ENCODE measurements at places on chromosomes 16 and 17. TPM values are rescaled to one million over a fixed set of nuclear protein-coding genes. Genes with fewer than 3 reads are reported as not detected.
A peak's percentile ranks its signal among the peaks of the same experiment; 100 is the strongest.

ORC6 gene
- 128 TPM for total RNA-seq

CD300A gene
- total RNA-seq: not detected

TBC1D3 gene
- not detected for total RNA-seq

NACA2 gene
- not detected for total RNA-seq

MYH11 gene
- total RNA-seq: 0.05 TPM

FADS6 gene
- total RNA-seq: 4.7 TPM

SCGB1C2 gene
- total RNA-seq: not detected

CPNE7 gene
- total RNA-seq: 1.7 TPM

GRCh38 chr17:68800751-68801150 is 154.4 kb downstream of the ABCA8 start:
- H3K27ac ChIP-seq: no peak overlapping the region
- no peak for DNase-seq
- H3K4me1 ChIP-seq: no peaks in the 10 kb centered on the region
- H3K36me3 ChIP-seq: no peaks in the 10 kb centered on the region

DNA sequence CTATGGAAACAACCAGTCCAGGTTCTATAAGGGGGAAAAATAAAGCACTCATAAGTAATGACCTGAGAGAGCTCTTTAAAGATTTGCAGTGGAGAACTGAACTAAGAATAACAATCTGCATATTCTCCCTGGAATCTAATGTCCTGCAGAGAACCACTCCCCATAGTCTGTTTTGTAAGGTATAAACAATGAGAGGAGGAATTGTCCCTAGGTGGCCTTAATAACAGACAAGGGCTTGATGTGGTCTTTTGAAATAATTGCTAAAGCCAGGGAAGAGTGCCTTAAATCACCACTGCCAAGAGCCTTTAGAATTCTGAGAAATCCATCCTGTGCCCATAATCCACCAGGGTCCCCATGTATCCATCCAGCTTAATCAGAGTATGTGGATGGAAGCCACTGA is 106.3 kb downstream of the CDH11 start:
- H3K4me1 ChIP-seq: no peaks in the 10 kb centered on the region
- no peaks in the 10 kb centered on the region for H3K36me3 ChIP-seq
- no peak overlapping the region for H3K27ac ChIP-seq
- H3K27me3 ChIP-seq: no peaks in the 10 kb centered on the region
- H3K4me3 ChIP-seq: no peak overlapping the region
- DNase-seq: no peak

DNA sequence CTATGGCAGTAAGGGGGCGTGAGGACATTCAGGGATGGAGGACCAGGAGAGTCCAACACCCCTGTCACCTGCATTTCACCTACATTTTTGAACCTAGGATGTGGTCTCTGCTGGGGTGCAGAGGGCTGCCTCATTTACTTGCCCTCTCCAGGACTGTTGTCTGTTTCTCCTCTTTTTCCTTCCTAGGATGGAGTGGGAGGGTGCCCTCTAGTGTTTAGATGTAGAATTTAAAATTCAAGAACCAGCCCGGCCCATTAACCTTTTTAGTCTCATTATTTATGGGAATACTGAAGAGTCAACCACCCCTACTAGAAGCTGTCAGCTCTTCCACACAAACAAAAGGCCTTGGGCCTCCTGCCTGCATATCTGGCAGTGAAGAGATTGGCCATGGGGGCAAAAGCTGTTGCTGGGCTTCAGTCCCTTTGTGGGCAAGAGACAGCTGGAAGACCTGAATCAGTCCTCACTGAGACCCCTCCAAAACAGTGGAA is 2.5 kb upstream of the STARD3 start:
- H3K4me1 ChIP-seq: no peaks in the 10 kb centered on the region
- H3K4me3 ChIP-seq: no peak overlapping the region
- no peaks in the 10 kb centered on the region for H3K27me3 ChIP-seq
- no peaks in the 10 kb centered on the region for H3K36me3 ChIP-seq
- DNase-seq: no peak
- H3K27ac ChIP-seq: no peak overlapping the region

GRCh38 chr16:27980076-27980775 is 83.3 kb downstream of the GSG1L start:
- no peak overlapping the region for H3K4me3 ChIP-seq
- H3K27me3 ChIP-seq: peaks cover 6% of the 10 kb centered on the region
- no peak overlapping the region for H3K27ac ChIP-seq

DNA sequence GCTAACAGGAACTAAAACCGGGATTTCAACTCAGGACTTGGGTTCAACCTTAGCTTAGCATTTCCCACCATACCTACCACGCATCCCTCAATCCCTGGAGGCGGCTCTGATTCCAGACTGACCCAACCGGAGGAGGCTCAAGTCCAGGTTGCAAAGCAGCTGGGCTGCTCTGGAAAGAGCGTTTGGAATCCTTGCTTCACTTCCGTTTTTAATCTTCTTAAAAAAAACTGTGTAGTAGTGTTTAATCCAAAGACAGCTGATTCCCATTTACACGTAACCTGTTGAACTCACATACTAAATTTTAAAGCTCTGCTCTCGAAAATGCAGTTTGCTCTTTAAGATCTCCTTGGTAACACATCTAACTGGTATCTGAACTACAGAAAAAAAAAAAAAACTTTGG is 50.0 kb downstream of the NXN start:
- peaks cover 47% of the 10 kb centered on the region for H3K36me3 ChIP-seq
- no peak for DNase-seq
- no peaks in the 10 kb centered on the region for H3K27me3 ChIP-seq
- peaks cover 34% of the 10 kb centered on the region for H3K4me1 ChIP-seq
- H3K4me3 ChIP-seq: no peak overlapping the region
- H3K27ac ChIP-seq: peak overlapping the region; percentile 3

GRCh38 chr16:88503374-88503770 is 50.3 kb downstream of the ZFPM1 start:
- peaks cover 11% of the 10 kb centered on the region for H3K4me1 ChIP-seq
- DNase-seq: no peak
- no peaks in the 10 kb centered on the region for H3K36me3 ChIP-seq
- H3K27me3 ChIP-seq: no peaks in the 10 kb centered on the region
- H3K4me3 ChIP-seq: no peak overlapping the region

GRCh38 chr17:82247856-82248671 is 19.2 kb downstream of the SLC16A3 start:
- no peak for DNase-seq
- H3K4me3 ChIP-seq: no peak overlapping the region
- H3K27me3 ChIP-seq: no peaks in the 10 kb centered on the region
- no peaks in the 10 kb centered on the region for H3K4me1 ChIP-seq
- H3K36me3 ChIP-seq: peaks cover 99% of the 10 kb centered on the region

GRCh38 chr16:4588386-4588785 is 26.3 kb downstream of the UBALD1 start:
- no peak overlapping the region for H3K4me3 ChIP-seq
- peaks cover 5% of the 10 kb centered on the region for H3K4me1 ChIP-seq
- peak; percentile 38 for DNase-seq
- no peak overlapping the region for H3K27ac ChIP-seq

GRCh38 chr17:9932491-9932890 is 27.4 kb upstream of the RCVRN start:
- no peak for DNase-seq
- no peak overlapping the region for H3K4me3 ChIP-seq
- no peaks in the 10 kb centered on the region for H3K27me3 ChIP-seq
- H3K36me3 ChIP-seq: no peaks in the 10 kb centered on the region
- no peak overlapping the region for H3K27ac ChIP-seq
- no peaks in the 10 kb centered on the region for H3K4me1 ChIP-seq

DNA sequence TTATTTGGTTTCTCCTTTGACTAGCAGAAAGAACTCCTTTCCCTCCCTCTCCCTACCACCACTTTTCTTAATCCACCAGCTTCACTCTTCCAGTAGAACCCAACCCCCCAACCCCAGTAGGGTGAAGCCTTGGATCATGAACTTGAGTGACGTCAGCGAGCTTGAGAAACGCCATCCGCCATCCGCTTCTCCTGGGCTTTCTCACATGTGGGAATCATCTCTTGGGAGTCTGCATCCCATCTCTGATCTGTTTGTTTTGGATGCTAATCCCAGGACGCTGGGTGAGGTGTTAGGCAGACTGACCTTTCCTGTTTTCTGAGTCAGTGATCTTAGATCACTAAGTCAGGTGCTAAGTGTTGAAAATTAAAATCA is 16.0 kb upstream of the SOX9 start:
- no peak overlapping the region for H3K4me3 ChIP-seq
- H3K4me1 ChIP-seq: peaks cover 19% of the 10 kb centered on the region
- no peak overlapping the region for H3K27ac ChIP-seq
- no peaks in the 10 kb centered on the region for H3K36me3 ChIP-seq
- peaks cover 31% of the 10 kb centered on the region for H3K27me3 ChIP-seq
- peak; percentile 85 for DNase-seq

DNA sequence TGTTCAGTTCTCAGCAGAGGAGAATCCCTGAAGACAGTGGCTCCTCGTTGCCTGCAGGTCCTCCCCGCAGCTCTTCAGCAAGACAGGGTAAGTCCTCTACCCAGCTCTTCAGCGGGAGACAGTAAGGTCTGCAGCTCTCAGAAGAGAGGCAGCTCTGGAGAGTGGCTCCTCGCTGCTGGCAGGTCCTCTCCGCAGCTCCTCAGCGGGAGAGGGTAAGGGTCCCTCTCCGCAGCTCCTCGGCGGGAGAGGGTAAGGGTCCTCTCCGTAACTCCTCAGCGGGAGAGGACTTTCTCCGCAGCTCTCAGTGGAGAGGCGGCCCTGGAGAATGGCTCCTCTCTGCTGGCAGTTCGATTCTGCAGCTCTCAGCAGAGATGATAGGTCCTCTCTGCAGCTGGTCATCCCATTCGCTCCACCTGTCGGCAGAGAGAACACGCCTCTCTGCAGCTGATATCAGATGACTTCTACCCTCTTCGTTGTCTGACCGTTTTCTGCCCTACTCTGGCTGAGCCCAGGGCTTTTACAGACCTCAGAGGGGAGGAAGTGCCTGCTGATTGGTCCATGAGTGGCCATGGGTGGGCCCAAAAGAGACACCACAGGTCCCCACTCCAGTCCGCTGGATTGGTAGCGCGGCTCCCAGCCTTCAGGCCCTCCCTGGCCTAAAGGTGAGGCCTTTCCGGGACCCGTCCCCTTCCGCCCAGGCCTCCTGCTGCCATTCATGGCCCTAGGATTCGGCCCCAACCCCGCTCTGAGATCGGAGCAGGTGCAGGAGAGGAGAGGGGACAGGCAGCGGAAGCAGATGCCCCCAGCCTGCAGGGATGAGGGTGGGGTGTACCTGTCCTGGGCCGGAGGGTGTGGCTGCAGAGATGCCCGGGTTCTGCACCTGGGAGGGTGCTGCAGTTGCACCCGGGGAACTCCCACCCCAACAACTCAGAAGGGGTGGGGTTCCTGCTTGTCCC is 11.9 kb upstream of the SHCBP1 start:
- H3K4me1 ChIP-seq: no peaks in the 10 kb centered on the region
- peaks cover 4% of the 10 kb centered on the region for H3K27me3 ChIP-seq
- H3K4me3 ChIP-seq: no peak overlapping the region
- no peak overlapping the region for H3K27ac ChIP-seq

DNA sequence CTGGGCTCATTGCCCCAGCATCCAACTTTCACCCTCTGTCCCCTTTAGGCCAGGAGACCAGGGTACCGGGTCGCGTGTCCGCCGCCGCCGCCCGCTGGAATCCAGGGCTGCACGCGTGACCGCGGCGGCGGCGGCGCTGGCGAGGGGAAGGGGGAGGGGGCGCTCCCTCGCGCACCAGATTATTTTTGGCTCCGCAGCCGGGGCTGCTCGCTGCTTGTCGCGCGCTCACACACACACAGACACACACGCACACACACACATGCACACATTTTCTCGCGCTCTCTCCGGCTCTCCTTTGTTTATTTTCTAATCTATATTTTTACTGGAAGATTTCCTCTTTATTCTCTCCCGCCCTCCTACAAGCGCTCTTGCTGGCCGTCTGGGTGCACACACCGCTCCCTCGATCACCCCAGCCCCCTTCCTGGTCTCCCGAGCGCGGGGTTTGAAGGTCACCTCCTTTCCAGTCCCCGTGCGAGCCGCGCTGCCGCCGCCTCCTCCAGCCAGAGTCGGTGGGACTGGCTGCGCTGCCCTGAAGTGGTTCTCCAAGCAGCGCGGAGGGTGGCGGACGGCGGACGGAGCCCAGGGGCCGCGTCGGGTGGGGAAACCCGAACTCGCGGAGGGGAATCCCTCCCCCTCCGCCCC is 921.4 kb upstream of the EEF2KMT start:
- peak; percentile 72 for DNase-seq
- no peaks in the 10 kb centered on the region for H3K4me1 ChIP-seq
- no peak overlapping the region for H3K27ac ChIP-seq

DNA sequence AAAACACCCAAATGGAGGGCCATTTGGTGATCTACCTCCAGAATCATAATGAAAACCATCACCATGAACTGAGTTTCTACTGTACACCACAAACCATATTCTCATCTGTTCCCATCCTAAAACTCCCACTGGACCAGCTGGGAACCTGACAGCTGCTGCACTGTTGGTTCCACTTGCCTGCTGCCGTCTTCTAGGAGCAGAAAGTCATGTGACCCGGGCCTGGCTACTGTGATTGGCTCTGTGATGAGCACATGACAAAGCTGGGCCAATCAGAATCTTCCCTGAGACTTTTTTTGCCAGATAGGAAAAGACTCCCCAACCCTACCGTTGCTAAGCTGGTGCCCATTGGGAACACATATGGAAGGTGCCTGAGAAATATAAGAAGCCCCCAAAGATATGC is 264.2 kb downstream of the MRTFB start:
- H3K4me1 ChIP-seq: no peaks in the 10 kb centered on the region
- no peak overlapping the region for H3K27ac ChIP-seq
- H3K27me3 ChIP-seq: no peaks in the 10 kb centered on the region
- H3K36me3 ChIP-seq: no peaks in the 10 kb centered on the region

- no peaks in the 10 kb centered on the region for H3K27me3 ChIP-seq
- no peak overlapping the region for H3K4me3 ChIP-seq
- H3K36me3 ChIP-seq: peaks cover 23% of the 10 kb centered on the region
- no peak overlapping the region for H3K27ac ChIP-seq
Measured at GRCh38 chr17:80755650-80756405, 211.2 kb downstream of the RPTOR start.

DNA sequence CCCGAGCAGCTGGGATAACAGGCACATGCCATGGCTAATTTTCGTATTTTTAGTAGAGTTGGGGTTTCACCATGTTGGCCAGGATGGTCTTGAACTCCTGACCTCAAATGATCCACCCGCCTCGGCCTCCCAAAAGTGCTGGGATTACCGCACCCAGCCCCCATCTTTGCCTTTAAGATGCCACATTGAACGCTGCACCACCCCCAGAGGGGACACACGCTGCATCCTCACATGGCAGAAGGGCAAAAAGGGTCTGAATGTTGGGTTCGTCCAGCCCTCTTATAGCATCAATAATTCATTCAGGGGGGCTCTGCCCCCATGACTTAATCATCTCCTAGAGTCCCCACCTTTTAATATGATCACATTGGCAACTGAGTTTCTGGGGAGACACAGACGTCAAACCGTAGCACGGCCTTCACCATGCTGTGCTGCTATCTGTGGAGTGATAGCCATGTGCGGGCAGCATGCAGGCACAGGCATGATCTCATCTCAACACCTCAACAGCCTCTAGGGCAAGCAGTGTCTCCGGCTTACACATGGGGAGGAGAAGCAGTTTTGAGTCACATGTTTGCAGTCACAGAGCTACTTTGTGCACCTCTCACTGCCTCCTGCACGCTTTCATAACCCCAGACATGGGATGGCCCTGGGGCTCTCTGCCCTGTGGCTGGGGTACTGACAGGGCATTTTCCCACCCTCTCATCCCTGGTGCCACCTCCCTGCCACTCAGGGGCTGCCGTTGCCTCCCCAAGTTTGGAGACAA is 30.0 kb downstream of the IL21R start:
- no peak overlapping the region for H3K4me3 ChIP-seq
- H3K4me1 ChIP-seq: no peaks in the 10 kb centered on the region

GRCh38 chr17:43443381-43443780 is 40.4 kb upstream of the DHX8 start:
- H3K4me3 ChIP-seq: no peak overlapping the region
- no peak overlapping the region for H3K27ac ChIP-seq
- H3K4me1 ChIP-seq: peaks cover 13% of the 10 kb centered on the region
